SHP77 (cell line): ENCODE measurements at places on chromosomes 1 and 21.
A peak's percentile ranks its signal among the peaks of the same experiment; 100 is the strongest.

GRCh38 chr1:209229494-209230061 lies 353.9 kb upstream of the CAMK1G start:
- DNase-seq = no peak

DNA sequence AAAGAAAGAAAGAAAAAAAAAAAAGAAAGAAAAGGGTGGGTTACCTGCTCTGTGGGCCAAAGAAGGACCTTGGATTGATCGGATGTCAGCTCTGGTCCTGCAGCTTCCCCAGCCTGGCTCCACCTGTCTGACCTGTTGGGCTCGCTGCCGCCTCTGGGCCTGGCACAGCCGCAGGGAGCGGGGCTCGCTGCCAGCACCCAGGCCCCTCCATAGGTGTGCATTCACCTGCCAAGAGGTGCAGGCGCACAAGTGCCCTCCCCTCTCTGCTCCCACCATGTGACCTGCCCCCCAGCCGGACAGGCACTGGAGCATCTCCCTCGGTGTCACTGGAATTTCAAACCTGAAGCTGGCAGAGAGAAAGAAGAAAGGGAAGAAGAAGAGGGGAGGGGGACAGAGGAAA lies 33.1 kb upstream of the GPR157 start:
- DNase-seq = no peak

DNA sequence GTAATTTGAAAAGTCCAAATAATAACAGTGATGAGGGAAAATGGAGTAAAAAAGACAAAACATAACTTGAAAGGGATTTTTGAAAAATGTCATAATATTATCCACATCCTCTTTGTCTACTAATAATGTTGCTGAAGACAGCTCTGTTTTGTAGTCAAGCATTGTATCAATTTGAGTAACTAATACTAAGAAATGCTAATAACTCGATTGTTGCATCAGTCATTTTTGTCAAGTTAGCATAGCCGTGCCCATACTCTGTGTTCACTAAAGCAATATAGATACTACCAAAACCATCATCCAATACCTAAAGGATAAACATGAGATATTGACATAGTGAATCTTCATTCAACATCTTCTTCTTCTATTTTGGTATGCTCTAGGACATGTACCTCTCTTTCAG lies 17.3 kb downstream of the PDC start:
- no peak for DNase-seq

GRCh38 chr1:54591127-54591756 lies 32.1 kb downstream of the FAM151A start:
- DNase-seq = no peak

DNA sequence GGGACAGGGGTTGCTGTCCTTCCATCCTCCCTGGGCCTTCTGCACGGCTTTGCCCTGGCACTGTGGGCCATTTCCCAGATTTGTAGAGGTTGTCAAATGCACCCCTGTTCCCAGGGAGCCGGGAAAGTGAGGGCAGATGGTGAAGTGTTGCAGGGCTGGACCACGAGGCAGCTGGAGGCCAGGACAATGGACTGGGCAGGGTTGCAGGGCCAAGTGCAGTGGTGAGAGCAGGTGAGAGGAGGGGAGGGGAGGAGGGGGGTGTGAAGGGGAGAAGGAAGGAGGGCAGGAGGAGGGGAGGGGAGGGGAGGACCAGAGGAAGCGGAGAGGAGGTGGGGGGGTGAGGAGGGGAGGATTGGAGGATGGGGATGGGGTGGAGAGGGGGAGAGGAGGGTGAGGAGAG lies 443.9 kb downstream of the CAMTA1 start:
- peak; percentile 70 for DNase-seq

- DNase-seq = no peak
Observed at GRCh38 chr1:213829780-213830179, 158.0 kb upstream of the PROX1 start.

DNA sequence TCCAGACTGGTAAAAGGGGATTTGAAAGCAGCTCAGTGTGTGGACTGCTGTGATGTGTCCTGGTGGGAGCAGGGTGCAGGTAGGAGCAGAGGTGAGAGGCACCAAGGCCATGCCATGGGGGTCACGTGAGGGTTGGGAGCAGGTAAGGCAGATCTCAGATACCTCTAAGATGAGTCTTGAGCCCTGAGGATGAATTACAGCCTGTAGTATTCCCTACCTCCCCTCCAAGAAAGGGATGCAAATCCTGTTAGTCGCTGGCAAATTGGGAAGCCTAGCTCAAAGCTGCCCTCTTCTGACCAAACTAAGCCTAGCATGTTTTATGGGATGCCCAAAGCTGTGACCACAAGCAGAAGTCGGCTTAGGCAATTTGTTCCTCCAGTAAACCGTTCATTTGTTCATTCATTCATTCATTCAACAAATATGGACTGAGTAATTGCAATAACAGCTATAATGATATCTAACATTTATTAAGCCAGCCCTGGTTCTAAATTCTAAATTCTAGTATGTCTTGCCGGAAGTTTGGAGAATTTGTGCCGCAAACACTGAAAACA lies 3.9 kb upstream of the NUAK2 start:
- DNase-seq = peak; percentile 44

DNA sequence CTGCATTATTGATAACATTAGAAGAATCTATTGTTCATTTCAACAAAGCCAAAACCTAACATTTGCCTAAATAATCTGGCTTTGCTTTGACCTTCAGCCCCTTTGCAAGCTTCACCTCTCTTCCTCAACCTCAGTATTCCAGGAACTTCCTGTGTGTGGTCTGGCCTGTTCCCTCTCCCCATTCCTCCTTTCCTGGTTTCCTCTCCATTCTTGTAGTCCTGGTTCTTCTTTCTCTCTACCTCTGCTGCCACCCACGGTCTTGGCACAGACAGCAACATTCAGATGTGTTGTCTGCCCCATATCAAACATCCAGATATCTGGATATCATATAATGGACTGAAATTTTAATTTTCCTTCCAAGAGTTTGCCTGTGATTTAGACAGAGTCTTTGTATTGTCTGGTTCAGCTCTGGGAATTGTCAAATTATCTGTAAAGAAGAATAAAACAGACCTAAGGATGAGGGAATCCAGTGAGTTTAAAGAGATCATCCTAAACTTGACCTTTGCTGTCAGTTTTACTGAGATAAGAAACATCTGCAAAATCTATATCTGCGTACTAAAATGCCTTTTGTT lies 148.1 kb upstream of the KCTD3 start:
- no peak for DNase-seq

DNA sequence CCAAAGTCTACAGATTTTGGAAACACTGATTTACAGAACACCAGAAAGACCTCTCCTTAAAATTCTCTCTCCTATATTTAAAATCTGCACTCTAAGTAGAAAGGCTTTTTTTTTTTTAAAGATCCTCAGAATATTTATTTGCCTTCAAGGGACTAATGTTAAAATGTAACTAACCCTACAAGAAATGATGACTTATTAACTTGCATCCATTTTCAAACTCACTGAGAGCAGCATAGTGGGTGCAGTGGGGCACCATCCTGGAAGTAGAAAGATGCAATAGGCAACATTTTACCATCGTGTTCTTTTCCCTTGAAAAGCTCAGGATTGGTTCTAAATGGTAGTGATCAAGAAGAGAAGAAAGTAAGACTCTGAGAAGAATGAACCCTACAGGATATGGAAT lies 498.1 kb downstream of the NEGR1 start:
- DNase-seq = no peak

- DNase-seq = no peak
Observed at GRCh38 chr1:96989302-96989701, 267.7 kb downstream of the PTBP2 start.

- DNase-seq = no peak
Observed at GRCh38 chr21:33810766-33811165, 104.8 kb downstream of the ATP5PO start.

DNA sequence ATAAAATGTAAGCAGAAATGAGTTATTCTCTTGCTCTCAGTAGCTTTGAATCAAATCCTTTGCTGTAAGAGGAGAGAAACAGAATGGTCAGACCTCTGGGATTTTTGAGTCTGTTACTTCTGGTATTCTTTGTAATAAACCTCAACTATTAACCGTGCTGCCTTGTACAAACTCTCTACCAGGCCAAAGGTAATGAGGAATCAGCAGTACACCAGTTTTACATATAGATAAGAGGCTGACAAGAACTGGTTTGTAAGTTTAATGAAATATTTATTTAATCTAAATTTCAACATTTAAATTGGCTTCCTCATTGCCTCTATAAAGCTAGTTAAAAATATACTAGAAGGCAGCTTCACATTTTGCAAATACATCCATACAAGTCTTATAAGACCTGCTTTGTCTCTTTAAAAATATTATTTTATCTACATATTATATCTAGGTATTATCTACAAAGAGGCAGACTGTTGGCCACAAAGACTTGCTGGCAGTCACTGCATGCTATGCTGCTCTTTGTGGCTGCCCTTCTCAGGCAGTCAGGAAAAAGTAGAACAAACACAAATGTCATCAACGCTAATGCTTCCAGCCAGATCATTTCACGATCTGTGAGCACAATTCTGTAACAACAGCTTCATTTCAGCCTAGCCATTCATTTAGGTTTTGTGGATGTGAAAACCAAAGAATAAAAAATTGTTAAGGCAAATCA lies 173.0 kb downstream of the GABPA start:
- DNase-seq = no peak

- no peak for DNase-seq
Observed at GRCh38 chr1:186236921-186237320, 138.1 kb downstream of the TPR start.

DNA sequence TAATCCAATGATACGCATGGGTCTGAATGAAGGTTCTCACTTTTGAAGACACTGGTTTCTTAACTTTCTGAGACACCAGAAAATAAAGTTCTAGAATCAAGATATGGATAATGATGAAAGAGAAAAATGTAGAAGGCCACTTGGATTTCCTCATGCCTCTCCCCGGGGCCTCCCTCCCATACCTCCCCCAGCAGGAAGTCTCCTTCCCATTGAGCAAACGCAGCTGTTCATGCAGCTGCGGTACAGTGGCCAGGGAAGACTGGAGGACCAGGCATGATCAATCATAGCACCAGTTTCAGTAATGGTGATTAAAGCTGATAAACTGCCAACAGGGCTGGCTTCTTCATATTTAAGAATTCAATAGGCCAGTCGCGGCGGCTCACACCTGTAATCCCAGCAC lies 10.9 kb upstream of the UBR4 start:
- DNase-seq = peak; percentile 42

GRCh38 chr1:244164511-244164890 lies 113.4 kb downstream of the ZBTB18 start:
- DNase-seq = no peak

- no peak for DNase-seq
Observed at GRCh38 chr1:167819849-167820683, 93.9 kb downstream of the ADCY10 start.

DNA sequence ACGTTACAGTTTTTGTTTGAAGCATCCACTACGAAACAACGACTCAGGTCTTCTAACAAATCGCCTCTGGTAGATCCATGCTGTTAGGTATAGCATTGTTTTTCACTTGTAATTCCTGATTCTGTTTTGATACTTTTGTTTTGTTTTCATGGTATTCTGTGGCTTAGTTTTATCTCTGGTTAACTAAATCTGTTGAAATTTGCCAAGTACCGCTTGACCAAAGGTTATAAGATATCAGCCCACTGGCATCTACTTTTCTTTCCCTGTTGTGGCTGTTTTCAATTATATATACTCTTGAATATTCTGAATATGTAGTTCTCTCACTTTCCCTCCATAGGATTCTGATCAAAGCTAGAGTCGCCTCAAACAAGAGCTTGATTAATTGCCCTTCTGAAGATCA lies 274.8 kb upstream of the C1orf105 start:
- no peak for DNase-seq

GRCh38 chr1:107342316-107342715 lies 201.5 kb downstream of the NTNG1 start:
- DNase-seq = no peak

- DNase-seq = no peak
Observed at GRCh38 chr1:60036856-60037460, 36.6 kb downstream of the C1orf87 start.

- DNase-seq = peak; percentile 21
Observed at GRCh38 chr1:44543064-44543744, 131.1 kb downstream of the TMEM53 start.

GRCh38 chr1:14137411-14138134 lies 437.6 kb downstream of the PRDM2 start:
- DNase-seq = no peak

DNA sequence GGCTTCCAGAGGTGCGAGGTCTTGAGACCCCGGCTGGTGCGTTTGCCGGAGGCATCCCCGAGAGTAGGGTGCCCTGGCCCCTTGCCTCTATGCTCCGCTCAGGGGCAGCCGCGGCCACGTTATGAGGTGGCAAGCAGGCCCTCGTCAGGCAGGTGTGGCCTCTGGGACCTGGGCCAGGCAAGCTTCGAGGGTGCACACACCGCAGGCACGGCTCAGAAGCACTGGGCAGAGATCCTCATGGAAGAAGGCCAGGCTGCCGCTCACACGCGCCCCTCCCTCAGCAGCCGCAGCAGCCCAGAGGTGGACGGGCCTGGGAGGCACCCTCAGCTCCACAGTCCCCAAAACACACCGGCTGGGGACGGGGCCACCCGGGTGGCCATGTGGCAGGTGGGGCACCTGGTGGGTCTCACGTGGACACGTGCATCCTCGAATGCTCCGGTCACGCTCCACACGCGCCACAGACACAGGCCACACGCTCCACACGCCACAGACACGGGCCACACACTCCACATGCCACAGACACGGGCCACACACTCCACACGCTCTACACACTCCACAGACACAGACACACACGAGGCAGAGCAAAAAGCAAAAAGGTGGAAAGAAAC lies 6.5 kb downstream of the SDF4 start:
- no peak for DNase-seq

DNA sequence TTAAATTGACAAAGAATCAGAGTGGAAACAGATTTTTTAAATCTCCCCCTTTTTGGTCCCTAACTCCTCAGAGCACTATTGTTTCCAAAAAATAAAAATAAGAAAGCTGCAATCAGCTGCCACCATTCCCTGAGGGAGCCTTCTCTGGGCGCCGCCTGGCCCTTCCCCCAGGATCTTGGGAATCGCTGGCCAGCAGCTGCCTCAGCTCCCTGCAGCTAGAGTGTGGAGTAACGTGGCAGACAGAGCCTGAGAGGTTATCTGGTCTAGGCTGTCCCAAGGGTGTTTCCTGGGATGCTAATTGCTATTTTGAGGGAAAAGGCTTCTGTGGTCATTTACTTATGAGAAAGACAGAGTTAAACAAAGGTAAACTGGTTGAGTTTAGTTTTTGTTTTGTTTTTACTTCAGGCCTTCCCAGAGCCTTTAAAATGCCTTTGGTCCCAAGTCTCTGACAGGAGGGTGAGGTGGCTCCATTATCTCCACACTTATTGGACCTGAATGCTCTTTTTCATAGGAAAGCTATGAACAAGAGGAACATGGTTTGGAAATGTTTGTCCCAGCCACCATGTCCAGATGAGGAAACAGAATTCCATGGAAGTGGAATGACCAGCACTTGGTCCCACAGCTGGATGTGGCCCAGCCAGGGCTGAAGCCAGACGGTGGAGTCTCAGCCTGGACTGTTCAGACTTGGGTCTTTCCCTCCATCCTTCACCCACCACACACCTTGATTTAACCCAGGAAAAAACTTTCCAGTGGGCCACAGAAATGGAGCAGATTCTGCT lies 14.1 kb upstream of the KIAA1614 start:
- DNase-seq = no peak

DNA sequence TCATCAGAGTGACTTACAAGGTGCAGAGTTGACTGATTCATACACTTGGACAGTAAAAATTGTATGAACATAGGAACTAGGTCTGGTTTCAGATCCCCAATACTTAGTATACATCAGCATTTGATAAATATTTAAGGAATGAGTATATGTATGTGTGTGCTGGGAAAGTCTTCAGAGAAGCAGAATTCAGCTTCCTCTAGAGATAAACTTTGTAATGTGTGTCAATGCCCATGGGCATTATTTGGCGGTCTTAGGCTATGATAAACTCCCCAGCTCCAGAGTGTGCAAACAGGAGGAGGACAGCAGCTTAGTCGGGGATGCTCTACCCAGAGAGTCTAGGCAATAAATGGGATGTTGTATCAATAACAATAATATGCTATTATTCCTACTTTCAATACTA lies 2.9 kb upstream of the CAMK1G start:
- DNase-seq = no peak
